ENCODE measurements at places on chromosomes 2 and 18.

DNA sequence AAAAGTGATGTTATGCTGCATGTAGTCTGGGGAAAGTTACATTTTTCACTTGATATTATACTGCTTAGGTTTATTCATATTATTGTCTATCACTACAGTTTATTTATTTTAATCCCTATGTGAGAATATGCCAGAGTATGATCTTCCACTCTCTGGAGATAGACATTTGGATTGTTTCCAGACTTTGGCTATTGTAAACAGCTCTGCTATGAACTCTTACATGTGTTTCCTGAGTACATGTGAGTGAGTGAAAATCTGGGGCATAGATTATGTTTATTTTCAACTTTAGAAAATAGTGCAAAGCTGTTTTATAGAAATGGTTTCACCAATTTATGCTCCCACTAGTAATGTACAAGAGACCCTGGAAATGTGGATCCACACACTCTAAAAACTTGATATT, 49.0 kb upstream of the EPAS1 start:
- DNase-seq: no peak

- no peak for DNase-seq
Observed at GRCh38 chr18:72208920-72209676, 335.0 kb downstream of the CBLN2 start.

- DNase-seq: no peak
Observed at GRCh38 chr2:69954084-69954483, 7.3 kb downstream of the ASPRV1 start.

GRCh38 chr2:32960647-32961403, 14.1 kb downstream of the LTBP1 start:
- DNase-seq: no peak

DNA sequence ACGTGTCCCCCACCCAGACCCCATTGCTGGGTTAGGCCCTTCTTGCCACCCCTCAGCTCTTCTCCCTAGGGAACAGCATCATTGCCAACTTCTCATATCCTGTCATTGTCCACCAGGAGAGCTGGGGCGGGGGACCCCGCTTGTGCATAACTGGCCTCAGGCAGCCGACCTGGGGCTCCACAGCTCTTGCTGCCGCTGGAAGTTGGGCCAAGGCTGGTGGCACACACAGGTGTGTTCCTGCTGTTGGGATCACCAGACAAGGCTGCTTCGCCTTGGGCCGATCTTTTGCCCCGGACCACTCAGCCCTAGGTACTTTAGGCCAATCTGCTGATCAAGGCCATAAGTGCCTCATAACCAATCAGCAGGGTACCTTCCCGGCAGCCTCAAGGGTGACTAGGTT, 28.6 kb downstream of the TPRKB start:
- no peak for DNase-seq

DNA sequence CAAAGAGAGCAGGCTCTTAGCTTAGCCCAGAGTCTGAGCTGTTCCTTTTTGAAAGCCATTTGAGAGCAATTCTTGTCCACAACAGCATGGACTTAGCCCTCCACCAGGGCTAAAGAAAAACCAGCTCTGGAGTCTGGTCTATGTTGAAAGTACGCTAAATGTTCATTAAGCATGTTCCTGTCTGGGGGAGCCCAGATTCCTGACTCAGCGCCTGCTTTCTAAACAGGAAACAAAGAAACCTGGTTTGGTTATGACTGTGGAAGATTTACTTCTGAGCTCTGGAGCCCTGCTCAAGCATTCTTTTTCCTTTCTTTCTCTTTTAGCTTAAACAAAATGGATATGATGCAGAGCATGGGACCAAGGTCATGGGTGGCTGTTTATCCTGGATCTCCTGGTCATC, 279.8 kb downstream of the RBM43 start:
- no peak for DNase-seq

DNA sequence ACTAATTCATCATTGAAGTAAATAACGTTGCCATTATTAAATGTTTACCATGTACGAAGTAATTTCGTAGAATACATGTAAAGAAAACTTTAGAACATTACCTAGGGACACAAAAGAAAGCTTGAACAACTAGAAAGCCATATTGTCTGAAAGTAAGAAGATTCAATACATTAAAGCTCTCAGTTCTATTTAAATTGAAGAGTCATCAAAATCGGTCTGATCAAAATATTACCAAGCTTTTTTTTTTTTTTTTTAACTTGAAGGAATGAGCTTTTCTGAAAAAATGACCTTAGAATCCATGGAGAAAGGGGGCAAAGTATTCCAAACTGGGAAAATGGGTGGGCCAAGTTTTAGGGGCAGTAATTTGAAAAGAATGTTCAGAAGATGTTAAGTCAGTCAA, 300.8 kb downstream of the GPD2 start:
- DNase-seq: no peak

DNA sequence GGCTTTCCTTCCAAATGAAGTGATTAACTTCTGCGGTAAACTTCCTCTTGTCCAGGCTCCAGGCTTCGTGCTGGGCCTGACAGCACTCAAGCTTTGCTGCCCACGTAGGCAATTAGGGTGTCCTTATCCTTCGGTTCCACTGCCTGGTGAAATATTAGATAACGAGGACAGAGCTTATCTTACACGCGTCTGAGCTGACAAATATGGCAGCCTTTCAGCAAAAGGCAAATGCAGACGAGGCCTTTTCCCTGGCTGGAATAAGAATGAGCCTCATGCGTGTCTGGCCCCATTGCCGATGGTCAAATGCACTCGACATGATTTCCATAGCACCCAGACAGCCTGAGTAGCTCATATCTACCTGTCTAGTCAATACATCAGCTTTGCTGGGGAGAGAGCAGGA, 141.5 kb downstream of the FAM210A start:
- DNase-seq: no peak

GRCh38 chr2:3601561-3602271, 6.8 kb downstream of the COLEC11 start:
- no peak for DNase-seq

DNA sequence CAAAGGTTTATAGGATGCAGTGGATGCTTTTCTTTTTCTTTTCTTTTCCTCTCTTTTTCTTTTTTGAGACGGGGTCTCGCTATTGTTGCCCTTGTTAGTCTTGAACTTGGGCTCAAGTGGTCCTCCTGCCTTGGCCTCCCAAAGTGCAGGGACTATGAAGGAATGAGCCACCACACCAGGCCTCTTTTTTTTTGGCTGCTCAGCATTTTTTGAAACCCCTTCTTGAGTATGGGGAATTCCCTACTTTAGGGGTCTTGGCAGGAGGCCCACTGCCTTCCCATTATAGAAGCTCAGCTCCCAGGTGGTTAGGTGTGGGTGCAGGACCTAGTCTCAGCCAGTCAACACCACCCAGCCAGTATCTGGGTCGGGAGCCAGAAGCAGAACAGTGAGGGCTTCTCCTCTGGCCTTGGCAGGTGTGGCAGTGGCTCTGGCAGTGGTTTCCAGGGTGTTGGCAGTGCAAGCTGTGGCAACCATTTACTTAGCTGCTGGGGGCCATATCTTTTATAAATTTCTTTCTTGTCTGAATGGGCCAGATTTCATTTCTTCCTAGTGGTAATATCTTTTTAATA, 51.4 kb upstream of the ACYP2 start:
- no peak for DNase-seq

- no peak for DNase-seq
Observed at GRCh38 chr2:157032017-157032416, 225.5 kb upstream of the GALNT5 start.

GRCh38 chr18:57052173-57052572, 94.7 kb upstream of the BOD1L2 start:
- no peak for DNase-seq

- DNase-seq: no peak
Observed at GRCh38 chr18:55918444-55918843, 330.5 kb upstream of the TCF4 start.

DNA sequence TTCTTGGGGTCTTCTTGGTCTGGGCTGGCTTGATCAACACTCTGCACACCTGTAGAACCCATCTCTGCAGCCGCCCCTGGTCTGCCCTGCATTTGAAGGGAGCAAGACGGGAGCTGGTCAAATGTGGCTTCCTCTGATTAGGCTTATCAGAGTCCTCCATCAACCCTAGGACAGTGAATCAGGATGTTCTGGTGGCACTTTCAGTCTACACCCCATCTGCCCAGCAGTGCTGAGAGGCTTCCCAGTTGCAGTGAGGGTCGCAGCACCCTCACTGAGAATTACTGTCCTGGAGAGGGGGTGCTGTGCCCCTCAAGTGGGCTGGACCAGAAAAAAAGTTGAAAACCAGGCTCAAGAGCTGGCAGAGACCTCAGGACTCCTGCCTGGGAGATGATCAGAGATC, 152.9 kb downstream of the DYSF start:
- no peak for DNase-seq

GRCh38 chr2:37836711-37837110, 88.4 kb upstream of the RMDN2 start:
- DNase-seq: no peak

GRCh38 chr18:57480733-57481132, 45.6 kb downstream of the ONECUT2 start:
- no peak for DNase-seq

DNA sequence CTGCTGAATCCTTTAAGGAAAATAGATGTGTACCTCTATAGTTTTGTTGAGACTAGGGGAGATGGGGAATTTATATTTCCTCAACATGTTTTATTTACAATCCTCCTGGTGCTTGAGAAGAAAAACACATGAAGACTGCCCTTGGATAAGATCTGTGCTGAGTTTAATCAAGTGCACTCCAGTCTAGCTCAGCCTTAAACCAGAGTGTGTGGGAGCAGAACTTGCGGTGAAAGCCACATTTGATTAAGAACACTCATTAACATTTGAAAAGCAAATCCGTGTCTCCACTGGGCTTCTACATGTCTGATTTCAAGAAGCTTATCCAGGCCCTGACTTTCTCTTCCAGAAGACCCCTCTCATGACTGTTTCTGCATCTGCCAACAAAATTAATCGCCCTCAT, 84.8 kb upstream of the ITGA6 start:
- DNase-seq: no peak

DNA sequence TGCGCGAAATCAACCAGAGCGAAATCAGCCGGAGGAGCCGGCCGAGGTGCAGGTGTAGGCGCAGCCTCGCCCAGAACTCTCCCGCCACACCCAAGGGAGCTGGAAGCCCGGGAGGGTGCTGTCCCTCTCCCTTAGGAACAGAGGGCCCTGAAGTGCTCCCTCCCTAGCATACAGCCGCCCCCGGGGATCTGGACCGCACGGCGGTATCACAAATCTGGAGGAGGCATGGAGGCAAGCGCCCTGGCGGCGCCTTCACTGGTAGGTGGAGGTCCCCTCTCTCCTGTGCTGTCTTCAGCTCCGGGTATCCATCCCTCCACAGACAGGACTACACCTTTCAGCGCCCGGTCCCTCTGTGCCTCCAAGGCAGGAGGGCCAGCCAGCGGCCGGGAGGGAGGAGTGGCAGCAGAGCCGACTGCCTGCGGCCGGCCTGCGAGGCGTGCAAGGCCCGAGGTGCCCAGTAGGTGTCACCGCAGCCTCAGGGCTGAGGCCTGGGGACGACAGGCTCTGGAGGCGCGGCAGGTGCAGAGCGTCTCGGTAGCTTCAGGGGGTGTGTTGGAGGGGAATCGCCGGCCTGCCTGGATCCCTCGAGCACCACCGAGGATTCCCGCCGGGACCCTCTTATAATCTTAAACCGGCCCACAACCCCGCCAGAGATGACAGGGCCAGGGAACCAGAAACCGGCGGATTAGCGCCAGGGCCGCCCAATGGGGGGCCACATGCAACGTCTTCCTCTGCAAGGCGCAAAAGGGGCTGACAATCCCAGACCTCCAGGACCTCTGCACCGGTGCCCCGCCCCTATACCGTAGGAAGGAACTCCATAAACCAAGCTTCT, 2.8 kb downstream of the IHH start:
- no peak for DNase-seq

Data from NCI-H2081 treated with DMSO at 0.1 percent for 48 hours (cell line).